Inflammatory macrophage treated with lipopolysaccharide for 1 hour (primary cell): ENCODE measurements at places on chromosomes 3 and 15.

DNA sequence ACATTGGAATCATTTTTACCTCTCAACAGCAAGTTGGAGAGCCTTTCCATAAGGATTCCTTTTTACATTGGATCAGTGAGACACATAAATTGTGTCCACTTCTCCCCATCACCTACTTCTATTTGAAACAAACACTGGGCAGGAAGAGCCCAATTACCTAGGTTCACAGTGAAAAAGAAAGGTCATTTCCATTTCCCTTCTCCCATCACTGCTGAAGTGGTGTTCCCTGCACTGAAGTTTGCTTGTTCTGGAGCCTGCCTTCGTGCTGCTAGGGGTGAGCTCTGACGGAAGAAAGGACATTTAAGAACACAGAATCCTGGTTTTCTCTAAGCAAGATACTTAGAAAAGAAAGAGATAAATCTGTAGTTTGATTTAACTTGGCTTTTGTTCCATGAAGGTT is 123.8 kb upstream of the ZBTB20 start:
- no peak for DNase-seq

GRCh38 chr3:86949850-86950249 is 41.1 kb downstream of the VGLL3 start:
- DNase-seq = no peak

GRCh38 chr3:16359331-16359730 is 94.3 kb downstream of the OXNAD1 start:
- DNase-seq = peak; percentile 53

- DNase-seq = no peak
These were observed 82.9 kb downstream of the MYO9A start for GRCh38 chr15:72034859-72035650.

DNA sequence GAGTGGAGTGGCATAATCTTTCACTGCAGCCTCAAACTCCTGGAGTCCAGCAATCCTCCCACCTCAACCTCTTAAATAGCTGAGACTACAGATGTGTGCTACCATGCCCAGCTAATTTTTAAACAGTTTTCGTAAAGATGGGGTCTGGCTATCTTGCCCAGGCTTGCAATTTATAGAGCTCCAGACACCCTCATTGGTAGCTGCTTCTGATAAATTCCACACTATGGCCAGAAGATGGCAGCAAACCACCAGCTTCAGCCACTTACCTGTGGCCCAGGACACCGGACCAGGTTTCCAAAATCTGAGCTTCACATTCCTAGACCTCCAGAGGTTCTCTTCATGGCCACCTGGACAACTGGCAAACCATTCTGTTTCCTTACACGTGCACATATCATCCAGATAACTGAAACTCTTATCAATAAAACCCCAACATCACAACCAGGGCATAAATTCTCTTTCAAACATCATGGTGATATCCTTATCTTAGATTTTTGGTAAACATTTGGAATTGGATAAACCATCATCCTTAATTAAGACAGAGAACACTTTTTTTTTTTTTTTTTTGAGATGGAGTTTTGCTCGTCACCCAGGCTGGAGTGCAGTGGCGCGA is 28.9 kb downstream of the FBXW12 start:
- peak; percentile 28 for DNase-seq

DNA sequence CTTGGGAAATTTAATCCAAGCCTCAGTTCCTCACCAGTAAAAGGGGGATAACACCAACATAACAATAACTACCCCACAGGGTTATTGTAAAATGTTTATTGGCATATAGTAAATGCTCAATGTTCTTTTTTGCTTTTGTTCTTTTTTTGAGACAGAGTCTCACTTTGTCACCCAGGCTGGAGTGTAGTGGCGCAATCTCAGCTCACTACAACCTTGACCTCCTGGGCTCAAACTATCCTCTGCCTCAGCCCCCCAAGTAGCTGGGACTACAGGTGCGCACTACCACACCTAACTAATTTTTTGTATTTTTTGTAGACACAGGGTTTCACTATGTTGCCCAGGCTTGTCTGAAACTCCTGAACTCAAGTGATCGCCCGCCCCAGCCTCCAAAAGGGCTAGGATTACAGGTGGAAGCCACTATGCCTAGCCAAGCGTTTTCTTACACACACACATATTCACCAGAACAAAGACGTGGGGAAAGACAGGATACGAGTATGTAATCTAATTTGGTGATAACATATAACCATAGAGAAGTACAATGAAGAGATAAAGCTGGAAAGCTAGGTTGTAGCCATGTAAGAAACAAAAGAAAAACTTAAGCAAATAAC is 11.7 kb downstream of the STAG1 start:
- no peak for DNase-seq

DNA sequence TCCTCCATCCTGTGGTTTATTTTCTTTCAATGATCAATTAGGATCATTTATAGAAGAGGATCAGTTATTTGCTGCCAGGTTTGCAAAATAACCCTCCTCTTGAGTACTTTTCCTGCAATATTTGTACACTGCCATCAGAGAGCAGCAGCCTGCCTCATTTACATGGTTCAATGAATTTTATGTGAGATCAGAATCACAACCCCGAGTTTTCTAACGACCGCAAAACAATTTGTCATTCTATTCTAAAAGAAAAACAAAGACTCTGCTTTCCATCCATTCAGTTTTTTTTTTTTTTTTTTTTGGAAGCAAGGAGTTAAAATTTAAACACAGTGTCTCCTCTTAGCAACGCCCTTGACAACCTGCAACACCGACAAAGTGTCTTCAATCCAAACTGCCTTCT is 146.9 kb downstream of the RAB11A start:
- DNase-seq = no peak

DNA sequence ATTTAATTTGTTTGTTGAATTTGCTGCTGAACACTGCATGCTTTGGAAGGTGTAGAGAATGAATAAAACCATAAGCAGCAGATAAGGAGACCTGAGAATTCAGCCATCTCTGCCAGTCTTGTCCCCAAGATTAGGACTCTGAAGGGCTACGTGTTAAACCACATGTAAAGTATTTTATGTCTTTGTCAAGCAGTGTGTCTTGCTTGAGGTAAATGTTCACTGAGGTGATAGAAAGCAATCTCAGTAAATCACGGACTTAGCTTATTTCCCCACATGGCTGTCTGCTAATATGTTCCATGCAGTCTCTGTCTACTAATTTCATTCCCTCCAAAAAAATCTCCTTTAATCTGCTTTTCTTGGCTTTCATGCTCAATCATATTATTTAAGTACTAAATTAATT is 467.1 kb downstream of the RAP2B start:
- DNase-seq = no peak

DNA sequence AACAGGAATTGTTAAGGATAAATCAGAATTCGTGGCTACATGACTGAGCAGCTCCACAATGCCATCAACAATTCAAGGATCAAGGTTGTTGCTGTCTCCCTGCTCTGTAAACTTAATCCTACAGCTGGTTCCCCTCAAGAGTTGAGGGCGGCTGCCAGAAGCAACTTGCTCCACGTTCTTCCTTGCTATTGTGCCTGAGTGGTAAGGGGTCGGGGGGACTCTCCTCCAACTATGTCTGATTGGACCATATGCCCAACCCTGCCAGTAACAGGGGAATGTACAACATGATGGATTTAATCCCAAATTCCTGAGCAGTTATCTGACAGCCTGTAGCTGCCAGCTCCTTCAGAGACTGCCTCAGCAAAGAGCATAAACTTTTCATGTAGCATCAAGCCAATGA is 37.9 kb upstream of the MECOM start:
- DNase-seq = no peak

- no peak for DNase-seq
These were observed 24.5 kb upstream of the CAPN7 start for GRCh38 chr3:15181511-15181910.

DNA sequence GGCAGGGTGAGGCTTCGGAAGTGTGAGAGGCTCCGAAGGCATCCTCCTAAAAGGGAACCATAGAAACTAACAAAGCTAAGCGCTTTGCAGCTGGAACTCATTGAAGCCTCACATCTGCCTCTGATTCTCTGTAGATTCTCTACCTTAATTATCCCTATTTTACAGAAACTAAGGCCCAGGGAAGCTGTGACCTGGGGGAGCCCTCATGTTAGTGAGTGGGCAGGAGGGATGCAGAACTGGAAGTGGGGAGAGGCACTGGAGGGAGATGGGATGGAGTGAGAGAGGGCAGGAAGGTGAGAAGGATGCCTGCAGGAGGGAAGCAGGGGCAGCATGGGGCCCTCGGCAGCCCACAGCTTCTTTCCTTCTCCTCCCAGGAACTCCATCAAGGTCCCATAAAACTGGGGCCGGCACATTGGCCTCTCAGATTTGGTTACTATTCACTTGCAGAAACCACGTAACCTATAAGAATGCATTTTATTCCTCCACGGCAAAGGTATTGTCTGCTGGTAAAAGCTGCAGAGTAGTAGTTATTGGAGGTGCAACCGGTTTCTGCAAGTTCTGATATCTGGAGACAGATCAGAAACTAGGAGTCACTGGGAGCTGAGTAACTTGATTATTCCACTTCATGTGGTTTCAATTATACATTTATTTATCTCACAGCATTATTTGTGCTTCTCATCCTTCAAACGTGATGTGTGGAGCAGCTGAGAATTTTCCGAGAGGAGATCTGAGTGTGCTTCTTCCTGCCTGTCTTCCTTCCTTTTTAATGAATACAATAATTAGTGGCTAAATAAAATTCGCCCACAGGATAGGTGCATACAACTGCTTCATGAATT is 24.0 kb upstream of the CHCHD6 start:
- no peak for DNase-seq

DNA sequence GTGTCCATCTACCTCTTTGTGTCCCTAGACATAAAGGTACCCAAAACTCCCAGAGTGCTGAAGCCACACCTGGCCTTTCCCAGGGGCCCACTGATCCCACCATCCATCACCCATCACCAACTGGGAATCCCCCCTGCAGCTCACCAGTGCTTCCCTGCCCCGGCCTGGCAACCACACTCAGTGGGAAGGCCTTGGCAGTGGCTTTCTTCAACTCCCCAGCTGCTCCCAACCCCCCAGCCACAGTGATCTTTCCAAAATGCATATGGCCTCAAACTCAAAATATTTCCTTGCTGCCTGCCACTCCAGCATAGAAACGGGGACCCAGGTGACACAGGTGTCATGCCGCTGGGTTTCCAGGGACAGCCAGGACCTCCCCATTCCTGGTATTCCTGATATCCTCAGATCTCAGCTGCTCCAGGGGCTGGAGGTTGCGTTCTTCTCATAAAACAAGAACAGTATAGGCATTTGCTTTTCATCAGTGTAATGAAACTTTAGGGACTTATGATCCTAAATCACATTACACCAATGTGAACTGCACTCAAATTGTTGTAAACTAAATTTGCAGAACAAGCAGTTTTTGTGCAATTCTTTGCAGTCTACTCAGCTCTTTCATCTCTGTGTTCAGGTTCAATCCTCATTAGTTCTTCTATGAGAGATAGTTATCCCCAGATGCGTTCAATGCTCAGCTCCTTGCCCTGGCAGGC is 1.3 kb downstream of the OCA2 start:
- DNase-seq = no peak

GRCh38 chr3:135272026-135272669 is 477.1 kb downstream of the EPHB1 start:
- DNase-seq = no peak

DNA sequence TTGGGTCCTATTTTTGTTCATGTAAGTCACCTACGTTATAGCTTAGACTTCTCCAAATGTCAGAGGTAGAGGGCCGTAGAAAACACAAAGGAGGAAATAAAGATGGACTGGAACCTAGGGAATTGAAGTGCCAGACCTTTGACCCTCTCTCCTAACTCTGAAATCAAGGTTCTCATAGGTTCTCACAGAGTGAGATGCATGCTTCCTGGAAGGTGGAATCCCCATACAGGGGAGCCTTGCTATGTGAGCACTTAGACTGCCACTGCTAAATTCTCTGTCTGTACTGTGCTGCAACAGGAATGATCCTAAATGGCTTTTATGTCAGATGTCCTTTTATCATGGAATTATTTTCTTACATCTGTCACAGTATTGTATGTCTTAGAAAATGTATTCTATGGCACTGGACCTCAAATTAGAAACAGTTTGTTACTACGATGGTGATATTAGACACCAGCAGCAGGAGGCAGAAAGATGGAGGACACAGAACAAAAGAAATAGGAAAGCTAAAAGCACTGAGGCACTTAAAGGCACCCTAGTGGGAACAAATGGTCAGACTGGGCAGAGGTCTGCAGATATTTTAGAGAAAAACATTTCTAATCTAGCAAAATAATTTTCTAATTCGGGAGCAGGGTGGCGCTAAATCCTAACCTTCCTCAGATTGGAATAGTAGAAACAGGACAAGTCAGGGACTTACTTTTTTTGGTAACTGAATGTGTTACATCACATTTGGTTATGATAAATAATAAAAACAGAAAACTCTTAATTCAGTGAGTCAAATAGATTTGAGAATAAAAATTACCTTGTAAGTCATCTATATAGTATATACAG is 60.2 kb upstream of the CDAN1 start:
- DNase-seq = no peak

DNA sequence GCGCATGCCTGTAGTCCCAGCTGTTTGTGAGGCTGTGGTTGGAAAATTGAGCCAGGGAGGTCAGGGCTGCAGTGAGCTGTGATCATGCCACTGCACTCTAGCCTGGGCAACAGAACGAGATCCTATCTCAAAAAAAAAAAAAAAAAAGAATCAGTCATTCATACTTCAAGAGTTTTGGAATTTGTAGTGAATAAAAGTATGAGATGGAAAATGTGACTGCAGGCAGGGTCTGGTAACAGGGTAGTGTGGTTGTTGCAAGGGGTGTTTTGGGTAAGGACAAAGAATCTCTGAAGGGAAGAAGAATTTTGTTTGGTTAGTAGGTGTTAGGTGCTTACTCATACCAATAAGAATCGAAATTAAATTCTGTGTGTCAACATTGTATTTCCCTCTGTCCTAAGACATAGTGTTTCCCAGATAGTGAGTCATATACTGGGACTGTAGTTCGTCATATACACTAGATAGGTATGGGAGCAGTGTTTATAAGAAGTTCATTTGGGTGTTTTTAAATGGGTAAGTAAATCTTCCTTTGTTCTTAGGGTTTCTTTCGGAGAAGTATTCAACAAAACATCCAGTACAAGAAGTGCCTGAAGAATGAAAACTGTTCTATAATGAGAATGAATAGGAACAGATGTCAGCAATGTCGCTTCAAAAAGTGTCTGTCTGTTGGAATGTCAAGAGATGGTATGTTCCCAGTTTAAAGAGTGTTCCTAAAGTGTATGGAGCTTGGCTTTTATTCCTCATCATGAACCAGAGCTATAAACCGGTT is 14.2 kb downstream of the NR1D2 start:
- no peak for DNase-seq

GRCh38 chr3:42712688-42713372 is 10.2 kb upstream of the HHATL start:
- DNase-seq = no peak
